ENCODE measurements at places on chromosomes 1 and 21. TPM values are rescaled to one million over a fixed set of nuclear protein-coding genes. Genes with fewer than 3 reads are reported as not detected.

SYDE2 gene
- 0.49 TPM for total RNA-seq

TSPAN2 gene
- 8.1 TPM for total RNA-seq

SLAMF7 gene
- total RNA-seq = not detected

CLCA2 gene
- total RNA-seq = not detected

TNFRSF9 gene
- 0.16 TPM for total RNA-seq

RGS16 gene
- 3.9 TPM for total RNA-seq

CLEC20A gene
- not detected for total RNA-seq

PLA2G2D gene
- total RNA-seq = not detected

CHIT1 gene
- not detected for total RNA-seq

PPM1J gene
- 0.49 TPM for total RNA-seq

S100A2 gene
- 1.5 TPM for total RNA-seq

MCL1 gene
- total RNA-seq = 253 TPM

OR2G6 gene
- not detected for total RNA-seq

SYNC gene
- 22.1 TPM for total RNA-seq

PIGC gene
- total RNA-seq = 11.1 TPM
